Muscle of arm (tissue), 14 donors: ENCODE measurements at places on chromosomes 5 and 9. TPM values are rescaled to one million over a fixed set of nuclear protein-coding genes. Genes with fewer than 3 reads are reported as not detected.

GRCh38 chr5:108726446-108727235, 21.1 kb upstream of the FER start:
- DNase-seq, result no peak

DNA sequence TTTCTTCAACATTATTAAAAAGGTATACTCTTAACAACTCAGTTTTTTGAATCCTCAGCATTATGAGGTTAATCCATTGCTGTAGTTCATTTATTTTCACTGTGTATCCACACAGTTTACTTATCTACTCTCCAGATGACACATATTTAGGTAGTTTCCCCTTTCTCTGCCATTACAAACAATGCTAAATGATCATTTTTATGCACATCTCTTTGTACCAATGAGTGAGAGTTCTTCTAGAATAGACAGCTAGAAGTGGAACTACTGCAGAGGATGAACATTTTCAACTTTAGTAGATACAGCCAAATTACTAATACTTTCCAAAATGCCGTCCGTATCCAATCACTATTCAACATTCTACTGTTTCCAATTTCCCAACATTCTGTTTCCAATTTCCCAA, 11.5 kb downstream of the AFF4 start:
- no peak for DNase-seq

DNA sequence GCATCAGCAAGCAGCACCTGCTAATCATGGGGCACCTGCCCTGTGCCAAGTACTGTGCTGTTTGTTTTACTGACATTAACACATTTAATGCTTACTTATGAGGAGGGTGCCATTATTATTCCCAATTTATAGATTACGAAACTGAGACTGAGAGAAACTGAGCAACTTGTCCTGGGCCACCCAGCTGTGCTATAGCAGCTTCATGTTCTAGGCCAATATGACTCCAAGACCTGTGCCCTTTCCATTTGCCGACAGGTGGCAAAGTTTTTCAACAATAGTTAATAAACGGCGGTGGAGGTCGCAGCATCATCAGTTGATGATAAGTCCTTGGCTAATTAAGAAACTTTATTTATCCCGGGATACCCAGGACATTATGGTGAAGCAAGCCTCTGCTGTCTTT, 55.4 kb downstream of the TIMD4 start:
- no peak for DNase-seq

- no peak for DNase-seq
Observed at GRCh38 chr5:173830421-173830820, 57.7 kb upstream of the CPEB4 start.

GRCh38 chr5:39083968-39084367, 9.8 kb upstream of the RICTOR start:
- DNase-seq, result no peak

GRCh38 chr5:4576908-4577307, 563.2 kb upstream of the ADAMTS16 start:
- DNase-seq, result no peak

- no peak for DNase-seq
Observed at GRCh38 chr9:27939186-27939585, 365.9 kb upstream of the C9orf72 start.

GRCh38 chr5:94082405-94082804, 341.0 kb upstream of the POU5F2 start:
- DNase-seq, result no peak

GRCh38 chr5:154749491-154749890, 5.7 kb upstream of the LARP1 start:
- DNase-seq, result no peak

DNA sequence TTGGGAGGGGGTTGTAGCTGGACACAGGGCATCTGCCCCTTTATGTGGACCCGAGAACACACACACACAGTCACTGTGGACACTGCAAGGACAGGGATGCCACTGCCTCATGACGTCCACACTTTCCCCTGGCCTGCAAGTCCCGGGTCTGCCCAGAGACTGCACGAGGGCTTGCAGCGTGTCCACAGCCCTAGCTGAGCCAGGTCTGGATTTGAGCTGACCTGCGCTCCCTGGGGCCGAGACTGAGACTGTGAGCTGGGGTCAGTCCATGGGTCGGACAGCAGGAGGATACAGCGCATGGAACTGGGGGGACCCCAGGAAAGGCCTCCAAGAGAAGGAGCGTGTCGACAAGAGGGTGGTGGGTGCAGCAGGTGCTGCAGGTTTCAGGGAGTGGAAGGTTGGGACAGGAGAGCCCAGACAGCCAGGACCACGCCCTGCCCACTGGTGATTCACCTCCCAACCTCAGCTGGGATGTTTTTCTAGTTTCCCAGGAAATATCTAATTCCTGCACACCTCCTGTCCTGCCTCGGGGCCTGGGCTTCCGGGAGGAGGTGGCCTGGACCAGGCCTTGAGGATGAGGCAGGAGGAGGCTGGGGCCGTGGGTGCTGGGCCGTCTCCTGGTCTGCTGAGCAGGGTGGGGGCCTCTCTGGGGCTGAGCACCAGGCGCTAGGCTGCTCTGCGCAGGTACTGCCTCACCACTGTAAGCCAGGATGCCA, 806 bp upstream of the RNF224 start:
- DNase-seq, result no peak

DNA sequence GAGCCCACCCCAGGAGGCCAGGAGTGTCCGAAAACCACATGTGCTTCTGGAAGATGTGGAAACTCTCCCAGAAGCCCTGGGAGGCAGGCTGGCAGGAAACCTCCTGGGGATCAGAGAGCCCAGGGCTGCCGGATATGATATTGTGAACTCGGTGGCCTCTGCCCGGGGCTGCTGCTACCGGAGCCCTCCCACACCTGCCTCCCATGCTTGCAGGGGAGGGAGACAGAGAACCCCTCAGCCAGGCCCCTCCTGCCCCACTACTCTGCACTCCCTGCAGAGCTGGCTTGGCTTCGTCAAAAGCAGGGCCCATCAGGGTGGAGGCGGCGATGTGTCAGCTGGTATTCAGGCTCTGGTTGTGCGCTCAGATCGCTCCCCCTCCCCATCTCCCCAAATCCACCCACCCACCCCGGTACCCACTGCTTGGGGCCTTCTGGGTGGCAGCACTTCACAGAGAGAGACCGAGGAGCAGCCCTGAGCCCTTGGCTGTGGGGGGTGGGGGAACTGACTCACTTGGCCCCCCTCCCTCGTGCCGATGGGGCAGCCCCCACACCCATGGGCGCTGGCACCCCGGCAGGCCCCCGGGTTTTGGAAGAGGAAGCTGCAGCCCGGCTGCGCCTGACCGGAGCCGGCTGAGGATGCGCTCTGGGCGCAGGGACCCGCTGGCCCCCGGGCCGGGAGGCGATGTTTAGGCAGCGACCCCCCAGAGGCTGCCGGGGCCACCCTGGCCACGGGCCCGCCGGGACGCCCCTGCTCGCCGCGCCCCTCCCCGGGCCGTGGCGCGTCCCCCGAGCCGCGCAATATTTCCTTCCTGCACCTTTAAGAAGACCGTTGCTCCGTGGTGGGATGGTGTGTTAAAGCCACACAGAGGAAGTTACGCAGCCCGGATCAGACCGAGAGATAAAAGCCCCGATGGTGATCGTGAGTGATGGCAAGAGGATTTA, 786 bp upstream of the NTNG2 start:
- DNase-seq, result no peak

GRCh38 chr5:172897481-172898217, 61.6 kb upstream of the RPL26L1 start:
- no peak for DNase-seq

DNA sequence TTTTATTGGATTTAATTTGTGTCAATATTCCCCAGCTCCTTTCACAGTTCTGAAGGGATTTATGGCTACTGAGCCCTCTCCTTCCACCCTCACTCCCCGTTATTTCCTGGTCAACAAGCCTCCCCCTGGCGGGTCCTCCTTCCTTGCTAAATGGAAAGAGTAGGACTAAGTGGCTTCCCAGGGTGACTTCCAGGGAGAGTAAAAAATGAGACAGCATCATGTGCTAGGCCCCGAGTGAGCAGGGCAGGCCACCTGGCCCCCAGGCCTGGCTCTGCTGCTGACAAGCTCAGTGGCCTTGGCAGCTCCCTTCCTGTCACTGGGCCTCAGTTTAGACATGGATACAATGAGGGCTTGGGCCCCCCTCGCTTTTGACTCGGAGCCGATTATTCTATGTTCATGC, 201.3 kb downstream of the HSPA4 start:
- DNase-seq, result no peak

DNA sequence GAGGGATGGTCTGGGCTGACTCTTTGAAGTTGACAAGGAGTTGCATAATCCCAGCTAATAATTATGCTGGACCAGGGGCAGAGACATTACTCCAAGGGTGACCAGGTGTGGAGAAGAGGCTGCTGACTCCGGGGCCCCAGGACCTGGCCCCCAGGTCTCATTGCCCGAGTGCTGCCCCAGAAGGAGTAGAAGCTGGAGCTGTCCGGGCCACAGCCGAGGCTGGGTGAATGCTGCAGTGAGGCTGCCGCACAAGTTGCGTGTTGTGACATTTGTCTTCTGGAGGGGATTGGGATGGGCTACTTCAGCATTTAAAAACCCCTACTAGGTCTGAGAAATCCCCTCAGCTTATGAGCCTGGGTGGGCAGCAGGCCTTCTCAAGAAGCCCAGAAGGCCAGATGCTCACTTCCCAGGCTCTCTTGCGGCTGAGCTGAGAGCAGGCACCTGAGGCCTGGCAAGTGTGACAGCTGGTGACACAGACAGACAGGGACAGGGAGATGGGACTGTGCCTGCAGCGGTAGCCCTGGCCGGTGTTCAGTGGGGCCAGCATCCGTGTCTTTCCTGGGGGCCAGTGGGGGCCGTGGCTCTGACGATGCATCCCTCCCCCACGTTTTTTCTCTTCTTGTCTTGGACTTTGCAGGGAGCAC, 122.8 kb downstream of the KCNIP1 start:
- DNase-seq, result no peak

DNA sequence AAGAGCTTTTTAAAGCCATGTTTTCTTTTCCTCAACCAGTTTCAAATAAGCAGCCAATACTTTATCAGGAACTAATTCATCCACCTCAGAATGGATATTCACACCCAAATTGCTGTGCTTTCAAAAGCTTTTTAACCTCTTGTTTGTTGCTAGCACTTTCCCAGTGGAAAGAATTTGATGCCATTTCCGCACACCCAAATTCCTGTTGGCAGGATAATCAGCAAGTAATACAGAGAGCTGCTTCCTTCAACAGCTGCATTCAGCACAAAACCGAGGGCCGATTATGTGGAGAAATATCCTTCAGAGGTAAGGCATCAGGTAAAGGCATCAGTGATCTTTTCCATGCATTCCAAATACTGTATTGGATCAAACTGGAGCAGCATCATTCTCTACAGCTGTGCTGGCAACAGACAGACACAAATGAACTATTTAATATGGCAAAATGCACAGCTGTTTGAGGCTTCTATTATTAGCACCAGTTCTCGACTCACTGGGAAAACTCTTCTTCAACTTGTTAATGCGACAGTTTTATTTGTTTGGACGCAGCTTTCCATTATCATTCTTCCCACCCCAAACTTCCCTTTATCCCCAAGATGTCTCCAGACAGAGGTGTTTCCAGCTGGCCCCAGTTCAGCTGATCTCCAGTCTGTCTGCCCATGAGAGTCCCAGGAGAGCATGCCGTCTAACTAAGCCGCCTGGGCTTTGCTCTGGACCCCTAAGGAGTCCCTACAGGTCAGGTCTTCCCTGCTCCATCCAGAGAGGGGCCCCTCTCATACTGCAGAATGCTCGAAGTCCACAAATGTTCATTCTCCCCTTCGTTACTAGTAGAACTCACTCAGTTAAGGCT, 22.2 kb upstream of the MGAT1 start:
- no peak for DNase-seq

DNA sequence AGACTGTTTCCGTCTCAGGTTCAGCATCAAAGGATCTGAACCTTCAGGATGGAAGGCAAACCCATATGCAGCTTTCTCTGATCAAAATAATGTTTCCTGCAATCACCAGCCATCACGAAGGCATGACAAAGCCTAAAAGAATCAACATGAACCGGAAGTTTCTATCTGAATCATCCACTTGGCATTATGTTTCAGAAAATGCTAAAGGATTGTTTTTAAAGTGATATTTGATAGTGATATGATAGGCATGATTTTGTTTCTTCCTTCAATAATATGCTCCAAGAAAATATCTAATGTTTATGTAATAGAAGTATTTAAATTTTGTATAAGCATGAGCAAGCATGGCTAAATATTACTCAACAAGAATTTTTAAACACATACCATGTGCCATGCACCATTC, 219.6 kb downstream of the PLK2 start:
- no peak for DNase-seq

DNA sequence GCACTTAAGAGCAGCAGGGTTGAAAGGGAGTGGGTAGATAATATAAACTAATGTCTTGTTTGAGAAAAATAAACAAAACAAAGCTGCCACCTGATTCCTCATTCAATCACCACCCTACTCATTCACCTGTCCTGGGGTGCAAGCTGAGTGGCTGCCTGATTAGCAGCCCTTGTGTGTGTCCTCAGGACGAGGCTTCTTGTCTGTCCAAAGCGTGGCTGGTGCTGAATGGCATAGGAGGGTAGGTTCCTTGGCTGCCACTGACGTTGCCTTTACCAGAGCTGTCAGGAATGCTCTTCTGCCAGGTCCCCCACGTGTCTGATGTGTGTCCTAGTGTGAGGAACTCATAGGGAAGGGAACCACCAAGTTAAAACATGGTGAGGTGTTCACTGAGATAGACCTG, 146.6 kb upstream of the SLC24A2 start:
- no peak for DNase-seq

- peak; percentile 86 for DNase-seq
Observed at GRCh38 chr9:91958174-91958573, 8.1 kb upstream of the ROR2 start.

GRCh38 chr9:96599298-96599697, 20.3 kb downstream of the CDC14B start:
- DNase-seq, result no peak

DNA sequence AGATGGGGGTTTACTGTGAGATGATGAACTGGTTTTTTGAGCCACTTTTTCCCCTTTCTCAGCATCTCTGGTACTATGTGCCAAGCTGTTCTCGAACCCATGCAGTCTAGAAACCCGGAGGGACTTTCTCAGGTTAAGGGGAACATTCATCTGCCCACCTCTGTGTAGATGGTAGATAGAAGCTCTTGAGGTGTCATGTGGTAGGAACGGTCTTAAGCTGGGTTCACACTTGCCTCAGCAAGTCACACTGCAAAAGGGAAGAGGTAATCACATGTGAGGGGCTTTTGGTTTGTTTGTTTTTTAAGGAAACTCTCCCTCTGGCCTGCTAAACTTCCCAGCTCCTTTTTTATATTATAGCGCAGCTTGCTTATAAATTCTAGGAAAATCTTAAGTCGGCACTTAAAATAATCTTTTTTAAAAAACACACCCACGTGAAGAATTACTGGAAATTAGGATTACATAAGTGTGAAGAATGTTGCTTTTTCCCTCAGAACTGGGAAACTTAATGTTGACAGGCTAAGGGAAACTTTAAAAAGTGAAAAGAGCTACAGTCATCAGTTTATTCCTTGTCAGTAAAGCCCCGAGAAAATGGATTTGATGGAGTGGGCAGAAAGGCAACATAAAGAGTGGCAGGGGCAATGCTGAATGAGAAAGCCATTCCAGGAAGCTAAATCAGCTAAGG, 430.3 kb downstream of the ARHGEF28 start:
- no peak for DNase-seq

OR1L6 gene
- not detected for polyA plus RNA-seq

HAVCR2 gene
- 1.4 TPM for polyA plus RNA-seq

SLCO4C1 gene
- not detected for polyA plus RNA-seq

IPPK gene
- 8.4 TPM for polyA plus RNA-seq

BARX1 gene
- polyA plus RNA-seq, result not detected

KCNN2 gene
- not detected for polyA plus RNA-seq
